ENCODE measurements at places on chromosomes 3 and 15. TPM values are rescaled to one million over a fixed set of nuclear protein-coding genes. Genes with fewer than 3 reads are reported as not detected.

MESP2 gene
- 0.99 TPM for total RNA-seq

CADM2 gene
- under 0.01 TPM for total RNA-seq

TRAT1 gene
- not detected for total RNA-seq

SAMD7 gene
- not detected for total RNA-seq

PSTPIP1 gene
- 0.77 TPM for total RNA-seq

FOXL2NB gene
- total RNA-seq = not detected

GPR15 gene
- total RNA-seq = not detected

COLQ gene
- 0.26 TPM for total RNA-seq

P2RY12 gene
- total RNA-seq = 1.8 TPM
